ENCODE measurements at places on chromosomes 12 and 14. TPM values are rescaled to one million over a fixed set of nuclear protein-coding genes. Genes with fewer than 3 reads are reported as not detected.

The TDRD9 gene
- total RNA-seq: not detected

The RARG gene
- 17.0 TPM for total RNA-seq

The CCDC177 gene
- total RNA-seq: 8.6 TPM

The CCDC197 gene
- not detected for total RNA-seq

The LTBR gene
- 0.25 TPM for total RNA-seq

The CNTN1 gene
- 0.17 TPM for total RNA-seq

The EID3 gene
- total RNA-seq: 4.3 TPM

The FSCB gene
- not detected for total RNA-seq

DNA sequence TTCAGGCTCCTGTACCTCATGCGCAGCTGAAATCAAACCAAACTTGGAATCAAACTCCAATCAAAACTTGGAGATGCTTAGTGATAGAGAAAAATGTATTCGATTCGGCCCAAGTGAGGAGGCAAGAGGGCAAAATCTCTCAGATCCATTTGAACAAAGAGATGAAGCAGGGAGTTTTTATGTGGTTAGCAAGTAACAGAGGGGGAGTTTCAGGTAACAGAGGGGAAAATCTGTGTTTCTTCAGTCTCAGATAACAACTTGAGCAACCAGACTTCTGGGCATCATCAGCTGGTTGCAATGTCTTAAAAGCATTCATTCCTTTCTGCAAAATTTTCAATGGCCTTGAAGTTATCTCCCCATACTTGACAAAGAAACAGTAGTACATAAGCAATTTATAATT is 245.1 kb upstream of the AVPR1A start:
- DNase-seq: no peak

GRCh38 chr12:28535216-28535615 is 345.0 kb downstream of the CCDC91 start:
- DNase-seq: no peak

- no peak for DNase-seq
Observed at GRCh38 chr12:42963988-42964387, 374.4 kb upstream of the PRICKLE1 start.

DNA sequence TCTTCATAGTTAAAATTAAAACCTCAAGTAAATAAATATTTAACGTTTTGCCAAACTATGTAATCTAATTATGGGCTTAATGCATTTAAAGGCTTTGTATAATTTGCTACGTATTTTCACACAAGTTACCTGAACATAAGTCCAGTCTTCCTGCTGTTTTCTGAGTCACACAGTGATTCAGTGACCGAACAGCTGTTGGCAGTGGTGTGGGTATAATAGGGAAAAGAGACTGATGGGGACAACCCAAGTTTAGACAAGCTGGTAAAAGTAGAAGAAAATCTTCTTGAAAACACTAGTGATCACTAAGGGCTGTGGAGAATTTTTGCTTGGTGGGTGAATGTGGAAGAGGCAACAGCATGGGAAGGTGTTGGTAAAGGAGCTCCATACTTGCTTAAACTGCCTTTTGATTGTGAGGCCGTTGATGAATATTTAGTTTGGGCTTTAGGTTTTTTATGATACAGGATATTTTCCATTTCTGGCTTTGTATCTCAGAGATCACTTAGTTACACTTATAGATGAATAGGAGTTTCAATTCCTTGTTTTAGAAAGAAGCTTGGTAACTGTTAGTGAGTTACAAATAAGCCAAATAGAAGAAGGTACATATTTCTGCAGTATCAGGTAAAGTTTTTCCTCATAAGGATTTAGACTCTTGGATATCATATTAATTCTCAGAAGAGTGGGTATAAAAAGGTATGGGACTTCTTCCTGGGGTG is 23.9 kb downstream of the LRRK2 start:
- DNase-seq: no peak

DNA sequence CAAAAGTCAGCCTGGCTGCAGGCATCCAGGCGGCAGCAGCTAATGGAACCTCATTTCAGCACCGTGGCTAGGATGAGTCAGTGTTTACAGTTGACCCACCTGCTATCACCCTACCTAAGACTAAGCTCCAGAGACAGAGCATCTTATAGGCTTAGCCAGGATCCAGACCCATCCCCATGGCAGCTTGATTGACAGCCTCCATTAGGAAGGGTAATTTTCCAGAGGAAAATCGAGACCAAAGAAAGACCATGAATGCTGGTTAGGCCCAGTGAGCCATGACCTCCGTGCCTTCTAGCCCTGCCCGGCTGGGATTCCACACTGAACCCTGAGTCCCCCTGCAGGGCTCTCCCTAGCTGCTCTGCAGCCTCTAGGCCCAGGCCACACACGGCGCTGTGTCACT is 38.7 kb downstream of the TUNAR start:
- peak; percentile 37 for DNase-seq

- DNase-seq: peak; percentile 41
Observed at GRCh38 chr12:68001486-68002466, 12.5 kb downstream of the IFNG-AS1 start.

- no peak for DNase-seq
Observed at GRCh38 chr12:4828176-4828575, 81.5 kb upstream of the KCNA1 start.

- DNase-seq: no peak
Observed at GRCh38 chr12:15752785-15753184, 36.4 kb downstream of the EPS8 start.

DNA sequence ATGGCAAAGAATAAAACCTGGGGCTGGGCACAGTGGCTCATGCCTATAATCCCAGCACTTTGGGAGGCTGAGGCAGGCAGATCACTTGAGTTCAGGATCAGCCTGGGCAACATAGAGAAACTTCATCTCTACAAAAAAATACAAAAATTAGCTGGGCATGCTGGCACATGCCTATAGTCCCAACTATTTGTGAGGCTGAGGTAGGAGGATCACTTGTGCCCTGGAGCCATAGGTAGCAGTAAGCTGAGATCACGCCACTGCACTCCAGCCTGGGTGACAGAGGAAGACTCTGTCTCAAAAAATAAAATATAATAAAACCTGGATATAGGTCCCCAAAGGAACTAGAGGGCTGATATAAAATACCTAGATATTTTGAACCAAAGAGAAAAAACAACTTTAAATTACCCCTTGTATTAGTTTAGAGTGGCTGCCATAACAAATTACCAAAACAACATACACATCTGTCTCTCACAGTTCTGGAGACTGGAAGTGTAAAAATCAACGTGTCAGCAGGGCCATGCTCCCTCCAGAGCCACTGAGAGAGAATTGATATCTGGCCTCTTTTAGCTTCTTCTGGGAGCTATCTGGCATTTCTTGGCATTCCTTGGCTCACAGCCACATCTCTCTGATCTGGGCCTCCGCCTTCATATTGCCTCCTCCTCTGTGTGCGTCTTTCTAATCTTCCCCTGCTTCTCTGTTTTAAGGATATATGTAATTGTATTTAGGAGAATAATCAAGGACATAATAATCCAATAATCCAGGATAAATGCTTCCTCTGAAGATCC is 47.9 kb upstream of the ATF7IP start:
- DNase-seq: no peak

- DNase-seq: no peak
Observed at GRCh38 chr14:77859934-77860570, 60.1 kb downstream of the ADCK1 start.

- no peak for DNase-seq
Observed at GRCh38 chr14:89432226-89432625, 15.2 kb upstream of the FOXN3 start.

- no peak for DNase-seq
Observed at GRCh38 chr14:94135476-94135875, 6.1 kb upstream of the IFI27L2 start.

DNA sequence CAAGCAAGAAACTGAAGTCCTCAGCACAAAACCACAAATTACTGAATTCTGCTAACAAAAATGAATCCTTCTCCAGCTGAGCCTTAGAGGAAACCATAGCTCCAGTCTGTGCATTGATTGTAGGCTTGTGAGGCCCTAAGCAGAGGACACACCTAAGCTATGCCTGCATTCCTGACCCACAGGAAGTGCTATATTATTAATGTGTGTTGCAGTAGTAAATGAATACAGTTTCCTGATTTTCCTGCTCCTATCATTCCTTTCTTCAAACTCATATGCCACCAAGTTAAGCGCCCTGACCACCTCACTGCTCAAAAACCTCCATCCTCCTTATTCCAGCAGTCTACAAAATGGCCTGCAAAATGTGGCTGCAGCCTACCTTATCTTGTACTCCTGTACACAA is 151.9 kb upstream of the ABCD2 start:
- no peak for DNase-seq

DNA sequence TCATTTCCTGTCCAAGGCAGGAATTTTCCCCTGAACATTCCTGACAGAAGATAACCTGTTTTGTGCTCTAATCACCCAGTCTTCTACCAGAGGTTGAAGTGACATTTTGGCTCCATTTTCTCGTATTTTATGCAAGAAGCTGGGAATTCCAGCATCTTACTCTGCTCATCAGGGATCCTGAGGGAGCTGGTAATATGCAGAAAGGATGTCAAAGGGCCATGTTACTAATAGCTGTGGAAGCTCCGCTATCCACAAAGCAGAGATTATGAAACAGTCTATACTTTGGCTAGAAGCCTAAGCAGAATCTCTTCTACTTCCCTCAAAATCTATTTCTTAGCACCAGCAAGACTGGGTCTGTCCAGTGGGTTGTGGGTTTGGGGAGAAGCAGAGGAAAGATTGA is 613.0 kb downstream of the DIO2 start:
- no peak for DNase-seq

DNA sequence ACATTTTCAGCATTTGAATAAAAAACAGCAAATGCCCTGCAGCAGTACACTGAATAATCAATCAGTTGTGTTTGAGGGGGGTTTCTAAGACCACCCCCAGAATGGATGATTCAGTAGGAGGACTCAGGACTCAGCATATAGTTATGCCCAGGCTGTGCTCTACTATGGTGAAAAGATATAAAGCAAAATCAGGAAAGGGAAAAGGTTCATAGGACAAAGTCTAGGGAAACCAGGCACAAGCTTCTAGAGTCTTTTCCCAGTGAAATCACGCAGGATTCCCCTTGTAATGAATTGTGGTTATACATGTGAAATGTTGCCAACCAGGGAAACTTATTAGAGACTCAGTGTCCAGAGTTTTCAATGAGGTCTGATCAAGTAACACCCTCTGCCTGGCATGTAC is 25.0 kb upstream of the SLC17A8 start:
- no peak for DNase-seq

- peak; percentile 59 for DNase-seq
Observed at GRCh38 chr14:67166450-67166853, 22.8 kb upstream of the GARIN2 start.

DNA sequence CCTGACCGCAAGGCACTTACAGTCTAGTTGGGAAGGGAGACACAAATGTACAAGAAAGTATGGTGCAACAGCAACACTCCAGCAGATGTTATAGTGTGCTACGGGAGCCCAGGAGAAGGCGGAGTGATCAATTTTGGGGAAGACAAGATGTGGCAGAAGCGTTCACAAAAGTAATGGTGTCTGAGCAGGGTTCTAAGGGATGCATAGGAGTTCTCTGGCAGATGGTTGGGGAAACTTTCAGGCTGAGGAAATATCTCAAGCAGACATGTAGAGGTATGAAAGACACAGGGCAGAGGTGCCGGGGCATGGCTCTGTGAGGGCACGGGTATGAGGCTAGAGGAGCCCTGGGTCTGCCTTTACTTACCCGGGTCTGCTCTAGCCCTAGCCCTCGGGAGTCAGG is 5.1 kb upstream of the TNFRSF1A start:
- DNase-seq: no peak

GRCh38 chr14:90296641-90297040 is 35.1 kb downstream of the NRDE2 start:
- DNase-seq: no peak

DNA sequence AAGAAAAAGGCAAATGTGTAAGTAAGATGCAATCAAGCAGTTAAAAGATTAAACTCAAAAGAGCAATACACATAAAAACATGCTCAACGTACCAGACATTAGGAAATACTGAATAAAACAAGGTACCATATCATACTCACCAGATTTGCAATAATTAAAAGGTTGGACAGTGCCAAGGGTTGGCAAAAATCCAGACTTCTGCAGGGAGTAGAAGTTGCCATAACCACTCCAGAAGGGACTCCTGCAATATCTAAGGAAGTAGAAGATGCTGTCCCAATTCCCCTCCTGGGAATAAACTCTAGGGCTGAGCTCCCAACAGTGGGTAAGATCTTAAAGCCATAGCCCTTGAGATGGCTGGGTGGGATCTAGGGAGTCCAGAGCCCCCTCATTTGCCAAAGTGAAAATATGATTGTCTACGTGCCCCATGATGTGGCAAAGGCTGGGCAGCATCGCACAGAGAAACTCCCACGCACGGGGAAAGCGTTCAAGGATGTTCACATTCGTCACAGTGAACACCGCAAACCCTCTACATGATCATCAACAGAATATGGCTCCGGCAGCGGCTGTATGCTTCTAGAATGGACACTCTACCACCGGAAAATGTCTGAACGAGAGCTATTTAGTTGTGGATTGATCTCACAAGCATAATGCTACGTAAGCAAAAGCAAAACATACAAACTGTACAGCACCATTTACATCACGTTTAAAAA is 12.3 kb downstream of the KCTD10 start:
- DNase-seq: no peak

All from neural progenitor cell (in vitro differentiated cells).